RKO (cell line): ENCODE measurements at places on chromosomes 1 and 21.

- no peak for DNase-seq
Observed at GRCh38 chr1:18201997-18202719, 94.6 kb downstream of the IGSF21 start.

DNA sequence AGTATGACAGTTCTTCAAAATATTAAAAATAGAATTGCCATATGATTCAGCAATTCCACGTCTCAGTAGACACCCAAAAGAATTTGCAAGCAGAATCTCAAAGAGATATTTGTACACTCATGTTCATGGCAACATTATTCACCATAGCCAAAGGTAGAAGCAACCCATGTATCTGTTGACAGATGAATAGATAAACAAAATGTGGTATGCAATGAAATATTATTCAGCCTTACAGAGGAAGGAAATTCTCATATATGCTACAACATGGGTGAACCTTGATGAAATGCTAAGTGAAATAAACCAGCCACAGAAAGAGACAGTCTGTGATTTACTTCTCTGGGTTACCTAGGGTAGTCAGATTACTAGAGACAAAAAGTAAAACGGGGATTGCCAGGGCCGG lies 47.0 kb downstream of the NAV1 start:
- no peak for DNase-seq

- DNase-seq: no peak
Observed at GRCh38 chr1:245809361-245809760, 654.6 kb downstream of the KIF26B start.

GRCh38 chr1:40784141-40784770 lies 669 bp downstream of the KCNQ4 start:
- DNase-seq: peak; percentile 37

DNA sequence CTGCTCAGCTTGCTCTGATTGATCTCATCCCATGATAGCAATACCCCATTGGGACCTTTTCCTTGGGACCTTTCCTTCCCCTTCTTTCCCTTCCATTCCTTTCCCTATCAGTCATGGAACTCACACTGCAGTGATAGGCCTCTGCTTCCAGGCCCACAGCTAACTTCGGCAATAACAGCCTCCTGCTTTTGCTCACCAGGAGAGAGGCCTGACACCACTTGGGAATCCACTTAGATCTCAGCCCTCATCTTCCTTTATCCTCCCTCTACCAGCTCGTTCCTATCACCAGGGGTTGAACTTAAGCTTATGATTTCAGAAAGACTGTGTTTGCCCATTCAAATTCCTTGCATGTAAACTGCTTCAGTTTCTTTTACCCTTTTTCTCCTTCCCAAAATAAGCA lies 11.0 kb upstream of the TIPRL start:
- no peak for DNase-seq

- no peak for DNase-seq
Observed at GRCh38 chr1:224884361-224884801, 45.1 kb upstream of the DNAH14 start.

DNA sequence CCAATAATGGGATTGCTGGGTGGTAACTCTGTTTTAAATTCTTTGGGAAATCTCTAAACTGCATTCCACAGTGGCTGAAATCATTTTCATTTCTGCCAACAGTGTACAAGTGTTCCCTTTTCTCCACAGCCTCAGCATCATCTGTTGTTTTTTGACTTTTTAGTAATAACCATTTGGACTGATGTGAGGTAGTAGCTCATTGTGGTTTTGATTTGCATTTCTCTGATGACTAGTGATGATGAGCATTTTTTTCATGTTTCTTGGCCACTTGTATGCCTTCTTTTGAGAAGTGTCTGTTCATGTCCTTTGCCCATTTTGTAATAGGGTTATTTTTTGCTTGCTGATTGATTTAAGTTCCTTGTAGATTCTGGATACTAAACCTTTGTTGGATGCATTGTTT lies 131.9 kb upstream of the B3GALT2 start:
- no peak for DNase-seq

GRCh38 chr1:152107984-152108881 lies 7.0 kb downstream of the TCHH start:
- DNase-seq: no peak

DNA sequence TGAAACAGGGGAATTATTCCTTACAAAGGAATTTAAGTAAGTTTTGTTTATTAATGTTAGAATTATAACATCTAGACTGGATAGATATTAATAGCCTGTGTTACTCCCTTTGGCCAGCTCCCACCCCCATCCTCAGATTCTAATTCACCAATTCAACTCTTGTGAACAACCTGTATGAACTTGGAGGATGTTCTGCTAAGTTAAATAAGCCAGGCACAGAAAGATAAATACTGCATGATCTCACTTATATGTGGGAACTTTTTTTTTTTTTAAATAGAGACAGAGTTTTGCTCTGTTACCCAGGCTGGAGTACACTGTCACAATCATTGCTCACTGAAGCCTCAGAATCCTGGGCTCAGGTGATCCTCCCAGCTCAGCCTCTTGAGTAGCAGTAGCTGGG lies 32.2 kb downstream of the EFCAB7 start:
- no peak for DNase-seq

- no peak for DNase-seq
Observed at GRCh38 chr1:239025223-239025622, 361.1 kb upstream of the CHRM3 start.

DNA sequence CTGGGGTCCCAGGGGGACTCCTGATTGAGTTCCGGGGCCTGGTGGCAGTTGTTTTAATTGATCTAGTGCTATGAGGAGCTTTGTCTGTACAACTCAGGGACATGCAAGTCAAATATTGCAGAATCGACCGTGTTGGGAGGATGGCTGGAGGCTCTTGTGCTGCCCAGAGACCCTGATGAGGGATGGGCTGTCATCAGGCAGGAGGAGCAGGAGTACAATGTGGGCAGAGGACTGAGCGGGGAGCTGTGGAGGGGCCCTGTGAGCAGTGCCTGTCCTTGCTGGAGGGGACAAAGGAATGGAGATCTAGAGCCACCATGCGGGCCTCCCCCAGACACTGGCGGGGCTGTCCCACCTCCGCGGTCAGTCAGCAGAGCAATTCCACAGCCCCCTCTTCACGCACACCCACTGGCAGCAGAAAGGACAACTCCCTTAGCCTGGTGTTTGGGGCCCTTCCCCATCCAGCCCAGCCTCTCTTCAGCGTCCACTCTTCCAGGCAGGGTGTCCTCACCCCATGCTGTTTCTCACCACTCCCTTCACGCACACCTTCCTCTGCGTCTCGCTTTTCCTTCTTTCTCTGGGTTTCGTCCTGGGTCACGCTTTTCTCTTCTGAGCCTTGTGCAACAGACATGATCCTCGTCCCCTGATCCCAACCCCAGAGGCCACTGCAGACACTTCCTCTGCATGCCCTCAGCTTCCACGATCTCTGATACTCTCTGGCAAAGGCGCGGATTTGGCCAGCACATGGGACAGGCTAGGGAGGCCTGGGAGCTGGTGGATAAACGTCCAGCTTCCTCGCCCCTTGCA lies 122.6 kb downstream of the GRIK3 start:
- DNase-seq: no peak

DNA sequence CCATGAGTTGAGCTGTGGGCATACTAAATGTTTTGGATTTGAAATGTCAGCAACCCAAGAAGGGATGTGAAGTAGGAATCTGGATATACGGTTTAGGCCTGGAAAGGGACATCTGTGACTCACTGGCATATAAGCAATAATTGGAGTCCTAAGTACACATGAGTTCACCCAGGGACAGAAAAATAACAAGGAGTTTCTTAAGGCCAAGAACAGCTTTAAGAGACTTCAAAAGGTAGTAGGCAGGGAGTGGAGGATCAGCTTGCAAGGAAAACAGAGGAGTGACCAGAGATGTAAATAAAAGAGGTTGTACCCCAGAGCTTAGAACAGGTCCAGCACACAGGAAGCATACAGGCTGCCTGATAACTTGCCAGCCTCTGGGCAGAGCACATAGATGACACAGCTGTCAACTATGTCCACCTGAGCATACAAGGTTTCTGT lies 28.1 kb downstream of the TMEM50B start:
- no peak for DNase-seq
